Fibroblast of skin of back (primary cell): ENCODE measurements at places on chromosomes 3 and 15.

GRCh38 chr3:87246662-87247429 is 19.7 kb downstream of the CHMP2B start:
- DNase-seq: no peak

GRCh38 chr15:73723191-73723590 is 30.0 kb downstream of the INSYN1 start:
- no peak for DNase-seq

DNA sequence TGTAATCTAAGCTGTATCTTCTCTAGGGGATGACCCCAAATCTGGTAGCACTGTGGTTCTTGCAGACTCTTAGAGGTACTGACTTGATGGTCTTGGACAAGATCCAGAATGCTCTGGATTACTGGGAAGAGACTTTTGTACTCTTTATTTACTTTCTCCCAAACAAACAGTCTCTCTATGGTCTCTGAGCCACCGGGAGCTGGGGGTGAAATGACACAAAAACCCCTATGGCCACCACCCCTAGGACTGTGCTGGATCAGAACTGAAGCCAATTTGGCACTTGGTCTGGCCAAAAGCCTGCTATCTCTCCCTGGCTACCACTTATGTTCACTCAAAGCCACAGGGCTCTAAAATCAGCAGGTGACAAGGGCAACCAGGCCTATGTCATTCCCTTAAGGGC is 50.2 kb upstream of the SI start:
- no peak for DNase-seq

DNA sequence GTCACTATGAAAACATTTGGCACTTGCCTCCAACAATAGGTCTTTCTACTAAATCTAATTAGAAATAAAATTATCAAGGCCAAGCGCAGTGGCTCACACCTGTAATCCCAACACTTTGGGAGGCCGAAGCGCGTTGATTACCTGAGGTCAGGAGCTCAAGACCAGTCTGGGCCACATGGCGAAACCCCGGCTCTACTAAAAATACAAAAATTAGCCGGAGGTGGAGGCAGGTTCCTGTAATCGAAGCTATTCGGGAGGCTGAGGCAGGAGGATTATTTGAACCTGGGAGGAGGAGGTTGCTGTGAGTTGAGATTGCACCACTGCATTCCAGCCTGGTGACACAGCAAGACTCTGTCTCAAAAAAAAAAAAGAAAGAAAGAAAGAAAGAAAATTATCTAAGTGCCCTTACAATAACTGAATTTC is 1.6 kb upstream of the PLD1 start:
- peak; percentile 76 for DNase-seq

DNA sequence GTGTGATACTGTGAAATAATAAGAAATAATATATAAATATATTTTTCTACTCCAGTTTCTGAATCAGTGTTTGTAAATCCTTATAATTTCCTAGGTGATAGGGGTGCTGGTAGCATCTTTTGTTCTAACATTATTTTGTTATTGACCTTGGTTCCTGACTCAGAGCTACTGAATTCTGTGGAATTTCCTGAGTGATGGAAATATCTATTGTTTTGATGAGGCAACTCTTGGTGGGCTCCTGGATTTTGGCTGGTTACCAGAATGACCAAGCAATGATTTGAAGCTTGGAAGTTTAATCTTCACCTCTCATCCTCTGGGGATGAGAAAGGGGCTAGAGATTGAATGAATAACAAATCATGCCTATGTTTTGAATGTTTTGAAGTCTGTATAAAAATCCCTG is 377.3 kb downstream of the LPP start:
- peak; percentile 85 for DNase-seq

GRCh38 chr15:61857169-61857829 is 202.9 kb downstream of the VPS13C start:
- DNase-seq: no peak

- no peak for DNase-seq
Measured at GRCh38 chr15:46556010-46556409, 921.2 kb downstream of the SQOR start.

DNA sequence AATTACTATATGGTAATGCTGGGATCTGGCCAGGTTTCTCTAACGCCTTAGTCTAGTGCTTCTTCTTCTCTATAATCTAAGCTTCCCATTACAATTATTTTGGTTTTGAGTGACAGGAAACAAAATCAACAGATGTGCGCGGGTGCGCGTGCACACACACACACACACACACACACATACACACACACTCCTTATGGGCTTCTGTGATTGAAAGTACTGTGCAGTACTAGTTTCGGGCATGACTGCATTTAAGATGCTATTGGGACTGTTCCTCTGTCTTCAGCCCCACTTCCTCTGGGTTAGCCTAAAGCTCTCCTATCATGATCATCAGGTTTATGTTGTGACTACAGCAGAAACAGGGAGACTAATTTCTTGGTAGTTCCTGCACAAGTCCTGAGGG is 32.2 kb downstream of the EPHB1 start:
- no peak for DNase-seq

DNA sequence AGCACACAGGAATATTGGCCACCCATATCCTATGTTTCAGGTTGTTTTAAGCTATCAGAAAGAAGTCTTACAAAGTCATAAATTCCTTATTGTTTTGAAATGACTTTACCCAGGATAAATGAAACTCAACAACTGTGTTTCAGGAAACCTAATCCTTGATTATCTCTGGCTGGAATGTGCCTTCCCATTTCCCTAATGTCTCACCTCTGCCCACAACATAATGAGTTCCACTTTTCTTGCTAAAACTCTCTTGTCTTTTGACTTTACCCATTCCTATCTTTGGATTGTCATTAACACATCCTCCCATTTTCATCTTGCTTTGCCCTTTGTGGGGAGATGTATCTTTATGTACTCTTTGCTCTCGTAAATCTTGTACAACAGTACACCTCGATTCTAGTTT is 200.0 kb upstream of the DNAJC19 start:
- no peak for DNase-seq

DNA sequence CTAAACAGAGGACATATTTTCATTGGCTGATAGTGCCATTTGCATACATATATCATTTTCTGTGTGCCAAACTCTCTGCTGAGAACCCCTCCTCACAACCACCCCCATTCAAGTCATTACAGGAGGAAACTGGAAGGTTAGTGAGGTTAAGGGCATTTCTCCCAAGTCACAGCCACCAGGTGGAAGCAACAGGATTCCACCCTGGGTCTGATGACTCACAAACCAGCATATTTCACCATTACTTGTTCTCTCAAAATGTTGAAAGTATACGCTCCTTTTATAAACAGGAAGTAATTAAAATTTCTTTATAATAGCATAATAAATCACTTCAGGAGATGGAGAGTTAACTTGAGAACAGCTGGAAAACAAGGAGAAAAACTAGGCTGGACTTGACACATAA is 398.6 kb upstream of the WNT5A start:
- peak; percentile 51 for DNase-seq
